ENCODE measurements at places on chromosomes 12 and 14.

DNA sequence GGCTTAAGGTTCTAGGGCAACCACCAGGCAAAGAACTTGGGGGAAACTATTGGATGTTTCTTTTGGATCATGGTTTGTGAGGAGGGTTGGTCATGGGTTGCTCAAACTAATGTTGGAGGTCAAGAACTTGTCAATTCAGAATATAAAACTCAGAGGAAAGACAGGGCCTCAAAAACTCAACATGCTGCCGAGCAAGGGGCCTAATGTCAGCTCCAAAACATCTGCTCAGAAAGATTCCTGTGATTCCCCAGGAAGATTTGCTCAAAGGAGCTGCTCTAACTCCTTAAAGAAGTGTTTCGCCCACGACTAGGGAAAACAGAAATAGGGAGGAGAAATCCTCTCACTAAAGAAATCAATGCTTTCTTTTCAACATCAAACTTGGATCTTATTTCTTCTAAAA lies 3.7 kb upstream of the IGF1 start:
- H3K4me1 ChIP-seq, result peaks cover 20% of the 10 kb centered on the region
- no peak overlapping the region for H3K4me3 ChIP-seq
- no peaks in the 10 kb centered on the region for H3K27me3 ChIP-seq
- H3K27ac ChIP-seq, result no peak overlapping the region
- no peaks in the 10 kb centered on the region for H3K36me3 ChIP-seq
- no peak for DNase-seq

DNA sequence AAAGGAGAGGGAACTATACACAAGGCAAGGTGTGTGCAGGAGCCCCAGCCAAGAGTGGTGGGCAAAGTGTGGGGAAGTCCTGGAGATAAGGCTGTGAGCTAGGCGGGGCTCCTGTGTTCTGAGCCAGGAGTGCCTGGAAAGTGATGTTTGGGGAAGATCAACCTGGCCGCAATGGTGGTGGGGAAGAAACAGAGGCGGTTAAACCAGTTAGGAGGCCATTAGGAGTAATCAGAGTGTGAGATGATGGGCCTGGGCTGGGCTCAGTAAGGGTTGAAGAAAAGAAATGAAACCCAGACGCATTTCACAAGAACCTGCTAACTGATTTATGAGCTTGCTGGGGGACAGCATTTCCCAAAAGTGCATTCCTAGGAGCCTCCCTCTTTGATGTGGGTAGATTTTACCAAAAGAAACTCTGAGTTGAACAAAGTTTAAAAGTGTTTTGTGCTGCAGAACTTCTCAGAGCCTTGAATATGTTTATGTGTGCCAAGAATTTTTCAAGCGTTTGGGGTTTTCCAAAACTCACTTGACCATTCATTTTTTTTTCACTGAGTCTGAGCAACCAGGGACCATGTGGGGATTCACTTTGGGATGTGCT lies 34.2 kb upstream of the LRP1-AS start:
- DNase-seq, result no peak
- H3K36me3 ChIP-seq, result no peaks in the 10 kb centered on the region
- H3K27me3 ChIP-seq, result no peaks in the 10 kb centered on the region
- H3K4me1 ChIP-seq, result no peaks in the 10 kb centered on the region
- no peak overlapping the region for H3K27ac ChIP-seq

DNA sequence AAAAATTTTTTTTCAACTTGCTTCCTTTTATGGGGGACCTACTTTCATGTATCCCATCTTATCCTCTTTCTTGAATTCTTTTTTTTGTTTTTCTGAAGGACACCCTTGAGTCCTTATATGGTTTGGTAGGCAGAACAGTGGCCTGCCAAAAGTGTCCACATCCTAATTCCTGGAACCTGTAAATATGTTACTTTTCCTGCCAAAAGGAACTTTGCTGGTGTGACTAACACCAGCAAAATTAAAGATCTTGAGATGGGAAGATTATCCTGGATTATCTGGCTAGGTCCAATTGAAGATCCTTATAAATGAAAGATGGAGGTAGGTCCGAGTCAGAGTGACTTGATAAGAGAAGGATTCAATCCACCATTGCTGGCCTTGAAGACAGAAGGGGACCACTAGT lies 5.3 kb downstream of the NUBPL start:
- no peak overlapping the region for H3K4me3 ChIP-seq
- no peak overlapping the region for H3K27ac ChIP-seq
- no peaks in the 10 kb centered on the region for H3K36me3 ChIP-seq
- peaks cover 10% of the 10 kb centered on the region for H3K4me1 ChIP-seq
- no peaks in the 10 kb centered on the region for H3K27me3 ChIP-seq

DNA sequence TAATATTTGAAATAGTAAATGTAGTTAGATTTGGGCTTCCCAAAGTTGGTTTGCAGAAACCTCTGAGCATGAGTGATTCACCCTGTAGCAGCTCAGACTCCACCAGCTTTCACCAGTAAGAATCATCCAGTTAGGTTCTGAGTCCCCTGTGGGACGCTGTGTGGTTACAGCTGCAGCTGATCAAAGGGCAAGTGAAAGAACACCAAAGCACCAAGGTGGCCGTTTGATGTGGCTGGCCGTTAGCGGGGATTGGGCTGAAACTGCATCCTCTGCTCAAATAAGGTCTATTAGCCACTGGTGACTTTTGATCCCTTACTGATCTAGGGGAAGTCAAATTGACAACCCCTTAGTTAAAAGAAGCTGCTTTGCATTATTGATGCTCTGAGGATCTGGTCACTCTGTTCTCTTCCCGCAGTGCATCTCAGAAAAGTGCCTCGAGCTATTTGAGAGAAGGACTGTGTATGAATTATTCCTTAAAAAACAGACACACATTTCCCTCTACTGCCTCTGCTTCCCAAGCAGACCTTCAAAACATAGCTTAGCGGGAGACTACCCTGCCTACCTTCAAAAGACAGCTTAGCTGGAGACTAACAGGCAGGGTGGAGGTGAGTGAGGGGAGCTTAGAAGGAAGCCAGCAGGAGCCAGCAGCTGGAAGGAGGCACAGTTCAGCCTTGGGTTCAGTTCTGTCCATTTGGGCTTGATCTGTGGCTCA lies 3.7 kb downstream of the ABHD12B start:
- H3K4me3 ChIP-seq, result no peak overlapping the region
- H3K36me3 ChIP-seq, result no peaks in the 10 kb centered on the region
- peaks cover 6% of the 10 kb centered on the region for H3K4me1 ChIP-seq
- H3K27ac ChIP-seq, result no peak overlapping the region
- H3K27me3 ChIP-seq, result no peaks in the 10 kb centered on the region
- DNase-seq, result no peak

- no peak for DNase-seq
- H3K27me3 ChIP-seq, result no peaks in the 10 kb centered on the region
- no peaks in the 10 kb centered on the region for H3K36me3 ChIP-seq
- peaks cover 6% of the 10 kb centered on the region for H3K4me1 ChIP-seq
- no peak overlapping the region for H3K27ac ChIP-seq
These were observed 6.6 kb upstream of the PPM1A start for GRCh38 chr14:60242429-60242828.

GRCh38 chr14:55662752-55663151 lies 82.7 kb downstream of the KTN1 start:
- no peaks in the 10 kb centered on the region for H3K4me1 ChIP-seq
- H3K27ac ChIP-seq, result no peak overlapping the region
- no peaks in the 10 kb centered on the region for H3K27me3 ChIP-seq
- no peaks in the 10 kb centered on the region for H3K36me3 ChIP-seq
- no peak for DNase-seq

DNA sequence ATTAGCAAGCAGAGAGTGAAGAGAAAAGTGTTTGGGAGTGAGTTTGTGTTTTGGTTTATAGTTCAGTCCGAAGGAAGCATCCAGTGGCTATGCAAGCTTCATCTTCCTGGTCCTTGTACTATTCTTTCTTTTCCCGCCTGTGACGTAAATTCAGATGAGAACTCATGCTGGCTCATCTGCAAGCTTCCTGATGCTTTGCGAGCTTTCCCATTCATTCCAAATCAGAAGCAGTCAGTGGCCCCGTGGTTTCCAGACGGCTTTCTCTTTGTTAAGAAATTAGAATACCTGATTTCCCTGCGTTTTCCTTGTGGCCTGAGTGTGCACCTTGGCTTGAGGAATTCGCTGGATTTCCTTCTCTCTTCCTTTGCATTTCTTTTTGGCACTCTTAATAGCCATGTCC lies 89.5 kb downstream of the TESC start:
- H3K4me3 ChIP-seq, result no peak overlapping the region
- no peak overlapping the region for H3K27ac ChIP-seq
- H3K27me3 ChIP-seq, result no peaks in the 10 kb centered on the region
- H3K36me3 ChIP-seq, result no peaks in the 10 kb centered on the region
